ENCODE measurements at places on chromosomes 3 and 15.

DNA sequence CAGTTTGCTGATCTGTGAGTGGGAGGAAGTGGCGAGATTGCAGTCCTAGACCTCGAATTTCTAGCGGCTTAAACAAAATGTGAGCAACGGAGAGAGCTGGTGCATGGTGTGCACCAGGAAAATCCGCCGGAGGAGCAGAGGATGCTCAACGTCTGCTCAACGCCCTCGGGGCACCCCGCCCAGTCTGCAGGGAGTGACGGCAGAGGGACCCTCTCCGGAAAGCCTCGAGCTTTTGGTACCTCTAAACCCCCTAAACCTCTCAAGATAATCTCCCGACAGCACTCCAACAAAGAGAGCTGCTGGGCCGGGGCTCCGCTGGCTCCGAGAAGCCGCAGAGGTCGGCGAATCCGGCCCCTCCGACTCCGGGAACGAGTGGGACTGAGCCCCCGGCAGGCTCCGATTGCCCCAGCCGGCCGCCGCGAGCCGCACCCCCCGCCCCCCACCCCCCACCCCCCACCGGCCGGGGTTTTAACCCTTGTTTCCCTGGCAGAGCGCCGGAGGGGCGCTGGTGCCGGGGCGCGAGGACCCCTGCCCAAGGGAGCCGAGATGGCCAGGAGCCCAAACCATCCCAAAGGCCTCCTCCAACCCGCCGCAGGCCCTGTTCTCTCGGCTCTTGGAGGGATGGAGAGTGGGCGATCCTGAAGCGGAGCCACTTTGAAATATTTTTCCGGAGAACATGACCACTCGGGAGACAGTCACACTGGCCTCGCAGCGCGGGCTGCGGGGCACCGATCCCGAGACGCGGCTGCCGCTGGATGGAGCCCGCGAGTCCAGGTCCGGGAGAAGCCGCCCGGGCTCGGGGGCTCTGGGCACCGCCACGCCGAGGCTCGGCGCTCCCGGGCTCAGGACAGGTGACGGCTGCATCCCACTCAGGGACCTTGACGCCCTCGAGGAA, 1.5 kb downstream of the MEGF11 start:
- no peak for DNase-seq

DNA sequence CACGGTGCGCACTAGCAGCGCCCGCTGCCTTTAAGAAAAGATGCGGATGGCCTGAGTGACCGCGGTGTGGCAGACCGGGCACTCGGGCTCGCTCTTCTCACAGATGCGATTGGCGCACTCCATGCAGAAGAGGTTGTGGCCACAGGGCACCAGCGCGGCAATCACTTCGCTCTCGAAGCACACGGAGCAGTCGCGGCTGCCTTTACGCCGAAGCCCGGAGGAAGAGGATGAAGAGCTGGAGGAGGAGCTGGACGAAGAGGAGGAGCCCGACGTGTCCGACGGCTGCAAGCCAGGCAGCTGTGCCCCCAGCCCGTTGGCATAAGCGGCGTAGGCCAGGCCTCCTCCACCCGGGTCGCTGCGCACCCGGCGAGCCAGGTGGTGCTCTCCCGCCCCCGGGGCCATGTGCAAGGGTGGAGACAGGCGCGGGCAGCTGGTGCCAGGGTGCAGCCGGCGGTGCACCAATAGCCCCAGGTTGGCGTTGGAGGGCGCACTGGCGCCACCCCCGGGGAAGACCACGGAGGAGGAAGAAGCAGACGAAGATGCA, 2.6 kb downstream of the MEX3B start:
- DNase-seq: no peak

GRCh38 chr15:50979041-50979440, 70.6 kb downstream of the AP4E1 start:
- DNase-seq: no peak

- DNase-seq: no peak
Observed at GRCh38 chr15:70204652-70205051, 106.9 kb upstream of the TLE3 start.

GRCh38 chr3:139302084-139302800, 41.6 kb upstream of the MRPS22 start:
- no peak for DNase-seq

DNA sequence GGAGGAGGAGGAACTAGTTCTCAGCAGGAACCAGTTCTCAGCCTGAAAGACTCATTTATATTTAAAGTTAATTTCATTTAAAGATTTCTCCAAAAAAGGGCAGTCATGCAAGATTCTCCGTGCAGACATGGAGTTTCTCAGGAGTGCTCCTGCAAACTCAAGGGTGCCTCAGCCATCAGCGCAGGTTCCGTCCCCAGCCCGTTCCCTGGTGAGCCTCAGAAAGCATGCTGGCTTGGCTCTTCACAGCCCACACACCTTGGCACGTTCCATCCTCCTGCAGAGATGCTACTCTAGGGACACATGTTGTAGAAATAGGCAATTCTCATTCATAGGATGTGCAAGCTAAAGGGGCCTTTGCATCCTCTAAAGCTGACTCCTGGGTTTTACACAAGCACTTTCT, 123.0 kb downstream of the LIPC start:
- DNase-seq: no peak

- no peak for DNase-seq
Observed at GRCh38 chr3:60216462-60217075, 1034.7 kb downstream of the FHIT start.

DNA sequence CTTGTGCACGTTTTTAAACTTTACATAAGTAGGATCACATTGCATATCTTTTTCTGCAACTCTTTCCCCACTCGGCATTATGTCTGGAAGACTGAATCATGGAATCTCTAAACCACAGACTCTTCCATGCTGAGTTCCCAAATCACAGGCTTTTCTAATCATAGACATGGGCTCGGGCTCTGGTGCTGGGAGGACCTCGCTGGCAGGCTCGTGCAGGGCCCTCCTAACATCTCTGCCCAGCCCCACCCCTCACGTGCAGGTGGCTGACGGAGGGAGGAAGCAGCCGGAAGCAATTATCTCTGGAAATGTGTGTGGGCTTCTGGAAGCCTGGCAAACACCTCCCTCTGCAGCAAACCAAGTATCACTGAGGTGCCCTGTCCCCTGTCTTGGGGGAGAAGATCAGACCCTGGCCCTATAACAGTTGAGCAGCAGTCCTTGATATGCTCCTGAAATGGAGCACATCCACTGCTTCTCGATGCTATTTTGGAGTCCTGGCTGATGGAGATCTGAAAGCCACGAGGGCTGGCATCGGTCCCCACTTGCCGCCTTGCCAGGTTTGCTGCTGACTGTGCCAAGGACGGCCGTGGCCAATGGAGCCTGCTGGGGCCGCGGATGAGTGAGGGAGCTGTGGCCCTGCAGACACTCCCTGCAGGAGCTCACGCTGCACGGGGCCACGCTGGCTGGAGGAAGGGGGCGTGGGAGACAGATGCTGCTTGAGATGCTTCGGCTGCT, 4.4 kb upstream of the IQSEC1 start:
- no peak for DNase-seq

GRCh38 chr15:45521596-45522327, 793 bp downstream of the SLC30A4 start:
- no peak for DNase-seq

- DNase-seq: no peak
Observed at GRCh38 chr15:43239732-43240491, 19.1 kb upstream of the EPB42 start.

DNA sequence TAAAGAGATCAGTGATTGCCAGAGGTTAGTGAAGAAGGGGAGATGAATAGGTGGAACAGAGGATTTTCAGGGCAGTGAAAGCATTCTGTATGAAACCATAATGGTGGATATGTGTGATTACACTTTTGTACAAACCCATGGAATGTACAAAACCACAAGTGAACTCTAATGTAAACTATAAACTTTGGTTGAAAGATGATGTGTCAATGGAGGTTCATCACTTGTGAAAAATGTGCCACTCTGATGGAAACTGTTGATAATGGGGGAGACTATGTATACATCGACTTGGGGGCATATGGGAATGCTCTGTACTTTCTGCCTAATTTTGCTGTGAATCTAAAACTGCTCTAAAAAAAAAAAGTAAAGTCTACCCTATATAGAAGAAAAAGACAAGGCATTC, 68.7 kb upstream of the ARHGEF3 start:
- DNase-seq: no peak

GRCh38 chr15:100831467-100831866, 48.2 kb upstream of the ALDH1A3 start:
- DNase-seq: no peak

GRCh38 chr3:66639809-66640356, 139.1 kb upstream of the LRIG1 start:
- no peak for DNase-seq

GRCh38 chr3:180117381-180118163, 80.8 kb upstream of the PEX5L start:
- no peak for DNase-seq

DNA sequence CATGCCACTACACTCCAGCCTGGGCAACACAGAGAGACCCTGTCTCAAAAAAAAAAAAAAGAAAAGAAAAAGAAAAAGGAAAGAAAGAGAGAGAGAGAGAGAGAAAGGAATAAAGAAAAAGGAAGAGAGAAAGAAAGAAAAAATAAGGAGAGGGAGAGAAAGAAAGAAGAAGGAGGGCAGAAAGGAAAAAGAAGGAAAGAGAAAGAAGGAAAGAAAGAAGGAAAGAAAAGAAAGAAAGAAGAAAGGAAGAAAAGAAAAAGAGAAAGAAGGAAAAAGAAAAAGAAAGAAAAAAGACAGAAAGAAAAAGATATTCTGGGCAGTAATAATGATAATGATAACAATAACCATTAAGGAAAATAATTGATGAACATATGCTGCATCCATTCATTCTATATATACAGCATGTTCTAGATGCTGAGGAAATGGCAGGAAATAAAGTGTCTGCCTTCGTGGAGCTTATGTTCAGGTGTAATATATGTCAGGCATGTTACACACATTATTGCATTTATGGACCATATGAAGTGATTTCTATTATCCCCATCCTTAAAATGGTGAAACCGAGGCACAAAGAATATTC, 37.4 kb upstream of the MAGEF1 start:
- DNase-seq: no peak

DNA sequence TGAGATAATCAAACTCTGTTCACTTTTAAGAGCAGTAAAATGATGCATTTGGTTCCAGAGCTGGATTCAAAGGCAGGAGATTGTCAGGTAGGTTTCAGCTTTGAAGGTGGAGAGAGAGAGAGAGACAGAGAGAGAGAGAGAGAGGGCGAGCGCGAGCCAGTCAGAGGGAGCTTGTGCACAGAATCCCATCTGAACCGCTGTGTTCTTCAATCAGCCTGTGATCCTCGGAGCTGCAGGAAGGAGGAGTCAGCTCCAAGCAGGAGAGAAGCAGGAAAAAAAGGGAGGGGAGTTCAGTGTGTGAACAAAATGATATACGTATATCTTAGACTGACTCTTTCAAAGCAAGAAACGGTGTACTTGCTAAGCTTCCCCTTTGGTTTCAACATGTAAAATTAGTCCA, at the start of gene GPR149:
GPR149 (minus strand) TSS at position 177 of the 400 bp plus-strand sequence. CDS start 575 bp downstream, outside the sequence.
- DNase-seq: no peak

DNA sequence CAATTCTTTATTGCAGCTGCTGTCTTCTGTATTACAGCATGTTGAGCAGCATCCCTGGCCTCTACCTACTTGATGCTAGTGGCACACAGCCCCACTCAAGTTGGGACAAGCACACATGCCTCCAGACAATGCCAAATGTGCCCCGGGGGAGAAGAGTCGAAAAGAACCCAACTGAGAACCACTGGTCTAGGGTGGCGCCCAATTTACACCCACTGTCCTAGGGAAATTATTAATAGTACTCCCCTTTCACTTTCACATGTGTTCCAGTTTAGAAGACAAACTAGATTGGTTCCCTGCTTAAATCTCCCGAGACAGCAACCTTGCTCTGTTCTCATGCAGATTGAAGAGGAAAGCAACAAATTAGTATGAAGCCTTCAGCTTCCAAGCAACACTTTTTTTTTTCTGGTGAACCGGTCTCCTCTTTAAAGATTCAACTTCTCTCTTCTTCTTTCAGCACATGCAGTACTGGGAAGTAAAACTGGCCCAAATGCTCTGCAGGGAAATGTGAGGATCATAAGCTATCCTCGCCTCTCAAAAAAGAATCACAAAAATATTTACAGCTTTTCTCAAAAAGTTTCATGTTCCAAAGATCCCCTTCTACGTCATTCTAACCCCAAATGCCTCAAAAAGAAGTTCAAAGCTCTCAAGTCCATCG, 823.9 kb upstream of the CFAP20DC start:
- DNase-seq: no peak

DNA sequence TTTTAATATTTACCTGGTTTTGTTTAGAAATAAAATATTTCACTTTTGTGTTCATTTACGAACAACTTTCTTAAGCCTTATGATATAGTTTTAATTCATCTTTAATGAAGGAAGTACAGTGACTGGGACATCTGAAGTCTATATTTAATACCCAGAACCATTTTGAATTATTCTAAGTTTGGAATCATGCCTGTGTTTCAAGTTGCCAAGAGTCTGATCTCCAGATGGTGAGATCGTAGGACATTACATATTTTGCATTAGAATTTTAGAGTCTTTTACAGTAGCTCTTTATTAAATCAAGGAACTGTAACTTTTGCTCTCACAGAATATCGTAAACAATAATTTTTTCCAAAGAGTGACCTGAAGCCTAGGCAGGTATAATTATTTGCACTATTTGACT, 420.7 kb downstream of the SI start:
- no peak for DNase-seq

DNA sequence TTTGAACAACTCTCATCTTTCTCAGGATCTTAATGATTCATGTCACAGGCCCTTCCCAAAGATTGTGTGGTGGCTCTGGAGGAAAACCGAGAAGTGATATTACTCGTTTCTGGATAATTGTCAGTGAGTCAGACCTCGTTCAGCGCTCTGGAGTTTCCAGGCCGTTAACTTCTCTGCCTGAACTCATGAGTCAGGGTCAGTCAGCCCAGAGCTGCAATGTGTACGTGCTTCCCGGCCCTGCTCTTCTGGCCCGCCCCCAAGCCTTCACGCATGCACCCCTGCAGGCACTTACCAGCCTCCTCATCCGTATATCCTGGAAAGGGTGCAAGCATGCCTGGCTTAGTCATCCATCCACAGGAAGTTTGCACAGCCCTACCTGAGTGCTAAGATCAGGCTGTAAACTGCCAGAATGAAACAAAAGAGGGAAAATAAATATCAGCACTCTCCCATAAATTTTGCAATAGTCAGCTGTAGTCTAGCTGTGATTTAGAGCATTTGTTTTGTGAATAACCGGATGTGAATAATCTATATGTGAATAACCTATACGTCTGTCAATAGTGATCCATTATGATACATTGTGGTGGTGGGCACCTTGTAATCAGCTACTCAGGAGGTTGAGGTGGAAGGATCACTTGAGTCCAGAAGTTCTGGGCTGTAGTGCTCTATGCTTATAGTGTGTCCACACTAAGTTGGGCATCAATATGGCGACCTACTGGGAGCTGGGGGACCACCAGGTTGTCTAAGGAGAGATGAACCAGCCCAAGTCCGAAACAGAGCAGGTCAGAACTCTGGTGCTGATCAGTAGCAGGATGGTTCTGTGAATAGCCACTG, 35.3 kb upstream of the SEMA4B start:
- DNase-seq: no peak

DNA sequence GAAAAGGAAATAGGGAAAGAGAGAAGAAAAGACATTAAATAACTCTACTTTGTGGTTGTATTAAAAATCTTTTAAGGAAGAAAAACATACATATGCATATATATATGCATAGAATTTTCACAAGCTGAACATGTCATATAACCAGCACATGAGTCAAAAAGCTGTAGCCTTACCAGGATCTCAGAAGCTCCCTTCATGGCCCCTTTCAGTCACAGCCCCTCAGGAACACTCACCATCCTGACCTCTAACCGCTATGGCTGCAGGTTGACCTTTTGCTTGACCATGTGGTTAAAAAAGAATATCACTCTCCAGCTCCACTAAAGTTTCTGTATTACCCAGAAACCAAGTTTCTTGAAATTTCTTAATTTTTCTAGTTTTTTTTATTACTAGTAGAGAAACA, 103.4 kb downstream of the CHST2 start:
- DNase-seq: no peak

GRCh38 chr3:49535971-49536874, 18.1 kb upstream of the BSN start:
- no peak for DNase-seq

All from stimulated activated CD8-positive, alpha-beta memory T cell treated with anti-CD3 and anti-CD28 coated beads, Interleukin-4, amount 100 ng/mL, for 4 hours (primary cell).